ENCODE measurements at places on chromosomes 6 and 20.

- no peak for DNase-seq
These were observed 396 bp downstream of the RNASET2 start for GRCh38 chr6:166955865-166956443.

DNA sequence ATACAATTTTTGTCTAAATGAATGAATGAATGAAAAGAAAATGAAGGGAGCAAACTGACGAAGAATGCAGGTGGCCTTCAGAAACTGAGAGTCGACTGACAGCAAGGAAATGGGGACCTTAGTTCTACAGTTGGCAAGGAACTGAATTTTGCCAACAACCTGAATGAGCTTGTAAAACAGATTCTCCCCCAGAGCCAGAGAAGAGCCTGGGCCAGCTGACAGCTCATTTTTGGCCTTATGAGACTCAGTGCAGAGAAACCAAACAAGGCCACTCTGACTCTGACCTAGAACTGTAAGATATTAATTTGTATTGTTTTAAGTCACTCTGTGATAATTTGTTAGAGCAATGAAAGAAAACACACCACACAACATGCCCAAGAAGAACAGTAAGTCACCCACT is 21.8 kb downstream of the MAN1A1 start:
- DNase-seq: no peak

- no peak for DNase-seq
These were observed 27.7 kb downstream of the RIPOR2 start for GRCh38 chr6:24907919-24908649.

DNA sequence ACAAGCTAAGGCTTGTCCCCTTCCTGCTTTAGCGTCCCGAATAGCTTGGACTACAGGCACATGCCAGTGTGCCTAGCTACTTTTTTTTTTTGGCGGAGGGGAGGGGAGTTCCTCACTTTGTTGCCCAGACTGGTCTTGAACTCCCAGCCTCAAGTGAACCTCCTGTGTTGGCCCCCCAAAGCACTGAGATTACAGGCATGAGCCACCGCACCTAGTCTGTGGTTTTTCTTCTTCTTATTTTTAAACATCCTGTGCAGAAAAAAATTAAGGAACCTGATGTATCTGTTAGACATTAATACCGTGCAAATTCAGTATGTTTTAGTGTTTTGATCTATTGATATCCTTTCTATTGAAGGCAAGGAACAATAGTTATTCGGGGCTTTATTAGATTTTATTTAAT is 25.7 kb downstream of the HIVEP1 start:
- no peak for DNase-seq

DNA sequence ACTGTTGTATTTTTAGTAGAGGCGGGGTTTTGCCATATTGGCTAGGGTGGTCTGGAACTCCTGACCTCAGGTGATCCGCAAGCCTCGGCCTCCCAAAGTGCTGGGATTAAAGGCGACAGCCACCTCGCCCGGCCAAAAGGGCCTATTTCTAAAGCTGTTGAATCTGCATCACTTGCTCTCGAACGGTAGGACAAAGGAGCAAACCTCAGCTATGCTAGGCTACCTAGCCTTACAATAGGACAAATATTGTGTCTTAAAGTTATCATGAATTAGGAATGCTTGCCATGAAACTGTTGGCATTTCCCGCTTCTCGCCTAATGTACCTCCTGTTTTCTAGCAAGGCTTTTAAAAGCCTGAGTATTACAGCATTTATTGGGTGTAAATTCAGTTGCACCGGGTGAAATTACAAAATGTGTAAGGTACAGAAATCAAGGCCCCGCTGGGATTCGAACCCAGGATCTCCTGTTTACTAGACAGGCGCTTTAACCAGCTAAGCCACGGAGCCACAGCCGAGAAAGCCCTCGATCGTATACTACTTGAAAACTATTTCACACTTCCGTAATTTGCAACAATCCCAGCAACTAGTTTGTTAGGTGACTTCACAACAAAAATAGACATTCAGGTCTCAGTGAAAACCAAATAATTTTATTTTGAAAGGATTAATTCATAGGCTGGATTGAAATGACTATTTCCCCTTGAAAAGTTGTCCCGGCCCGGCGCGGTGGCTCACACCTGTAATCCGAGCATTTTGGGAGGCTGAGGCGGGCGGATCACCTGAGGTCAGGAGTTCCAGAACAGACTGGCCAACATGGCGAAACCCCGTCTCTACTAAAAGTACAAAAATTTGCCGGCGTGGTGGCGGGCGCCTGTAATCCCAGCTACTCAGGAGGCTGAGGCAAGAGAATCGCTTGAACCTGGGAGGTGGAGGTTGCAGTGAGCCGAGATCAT is 211.6 kb upstream of the ZNF184 start:
- peak; percentile 85 for DNase-seq

DNA sequence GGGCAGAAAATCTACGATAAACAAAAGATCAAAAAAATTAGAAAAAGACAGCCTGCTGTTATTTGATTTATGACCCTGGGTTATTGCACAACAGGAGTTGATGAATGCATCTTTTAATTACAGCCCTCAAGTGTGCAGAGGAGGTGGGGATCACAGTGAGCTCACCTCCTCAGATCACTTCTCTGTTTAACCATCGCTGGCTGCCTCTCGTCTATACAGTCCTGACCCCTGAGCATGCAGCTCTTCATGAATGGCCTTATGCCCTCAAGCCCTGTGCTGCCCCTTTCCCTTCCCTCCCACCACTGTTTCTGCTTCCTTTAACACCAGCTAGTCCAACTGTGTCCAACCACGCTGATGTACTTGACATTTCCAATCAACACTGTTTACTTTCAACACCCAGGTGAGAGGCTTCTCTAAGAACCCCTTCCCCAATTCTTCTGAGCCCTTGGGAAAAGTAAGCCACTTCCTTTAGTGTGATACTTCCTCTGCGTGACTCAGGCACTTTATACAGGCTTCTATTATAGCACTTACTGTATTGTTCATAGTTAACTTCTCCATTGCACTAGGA is 60.6 kb upstream of the RIPOR2 start:
- DNase-seq: no peak
